Activated CD4-positive, alpha-beta T cell treated with anti-CD3 and anti-CD28 coated beads, Interleukin-2, amount 50 U/mL, for 4 hours (primary cell): ENCODE measurements at places on chromosomes 3 and 15.

DNA sequence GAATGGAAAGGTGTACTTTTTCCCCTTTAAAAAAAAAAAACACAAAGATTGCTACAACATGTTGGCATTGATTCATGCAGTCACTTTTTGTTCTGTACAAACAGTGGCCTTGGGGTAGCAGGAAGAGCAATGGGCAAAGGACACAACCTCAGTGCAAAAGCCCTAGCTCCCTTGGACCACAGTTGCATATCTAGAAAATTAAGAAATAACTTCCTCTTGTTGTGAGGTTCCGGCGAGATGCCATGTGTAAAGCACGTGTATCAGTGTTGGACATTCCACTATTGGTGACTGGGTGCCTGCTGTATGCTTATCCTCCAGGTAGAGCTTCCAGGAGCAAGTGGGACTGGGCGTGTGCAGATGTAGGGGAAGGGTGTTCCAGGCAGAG, 164.5 kb downstream of the THSD4 start:
- DNase-seq, result no peak

DNA sequence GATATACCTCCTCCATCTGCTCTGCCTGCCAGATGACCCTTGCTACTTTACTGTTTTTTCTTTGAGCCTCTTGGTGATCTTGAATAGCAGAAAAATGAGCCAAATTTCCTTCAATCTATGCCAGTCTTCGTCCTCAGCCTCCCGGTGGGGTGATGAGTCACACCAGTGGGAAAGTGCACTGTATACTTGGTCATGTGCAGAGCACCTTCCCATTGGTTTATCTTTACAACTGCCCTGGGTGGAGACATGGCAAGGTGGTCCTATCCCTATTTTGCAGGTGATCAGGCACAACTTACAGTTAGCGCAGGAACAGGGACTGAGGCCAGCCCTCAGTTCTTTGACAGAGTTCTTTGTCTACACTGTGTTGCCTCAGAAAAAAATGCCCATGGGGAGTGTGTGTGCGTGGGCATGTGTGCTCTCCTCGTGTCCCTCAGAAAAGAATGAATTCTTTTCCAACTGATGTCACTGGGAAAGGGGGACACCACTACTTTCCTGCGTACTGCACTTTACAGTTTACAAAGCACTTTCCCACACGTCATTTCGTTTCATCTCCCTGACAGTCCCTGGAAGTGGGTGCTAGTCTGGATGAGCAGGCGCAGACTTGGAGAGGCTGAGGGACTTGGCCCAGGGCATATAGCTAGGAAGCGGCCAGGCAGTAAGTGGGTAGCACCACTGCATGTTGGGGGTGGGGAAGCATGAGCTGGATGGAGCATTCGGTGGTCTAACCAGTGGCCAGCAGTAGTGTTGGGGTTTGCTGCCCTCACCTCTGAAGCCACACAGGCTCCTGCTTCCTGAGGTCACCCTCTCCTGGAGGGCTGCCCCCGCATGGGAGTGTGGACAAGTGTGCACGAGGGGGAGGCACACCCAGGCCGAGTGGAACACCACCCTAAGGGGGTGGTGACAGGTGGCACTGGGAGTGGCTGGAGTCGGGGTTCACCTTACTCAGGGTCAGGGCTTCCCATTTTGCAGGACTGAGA, 24.1 kb downstream of the SMAD3 start:
- DNase-seq, result no peak

- DNase-seq, result no peak
Measured at GRCh38 chr3:42092006-42092405, 849 bp downstream of the TRAK1 start.

DNA sequence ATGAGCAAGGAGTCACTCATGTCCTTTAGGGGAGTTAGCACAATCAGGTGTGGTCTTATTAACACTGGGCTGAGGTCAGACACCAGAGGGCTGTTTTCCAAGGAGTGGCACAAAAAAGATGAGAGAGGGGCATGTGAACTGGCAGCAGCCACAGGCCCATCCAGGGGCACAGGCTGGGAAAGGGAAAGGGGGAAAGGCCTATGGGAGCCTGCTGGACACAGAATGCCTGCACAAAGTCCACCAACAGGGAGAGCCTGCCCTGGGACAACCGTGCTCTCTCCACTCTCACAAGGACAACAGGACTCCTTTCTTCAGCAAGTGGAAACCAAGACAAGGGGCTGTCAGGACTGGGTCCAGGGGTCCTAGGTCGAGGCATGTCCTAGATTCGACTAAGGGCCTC, 109.6 kb downstream of the ADCY5 start:
- no peak for DNase-seq

- DNase-seq, result no peak
Measured at GRCh38 chr3:175304404-175304803, 445.3 kb downstream of the NAALADL2 start.

GRCh38 chr3:29775340-29775739, 494.5 kb downstream of the RBMS3 start:
- no peak for DNase-seq

DNA sequence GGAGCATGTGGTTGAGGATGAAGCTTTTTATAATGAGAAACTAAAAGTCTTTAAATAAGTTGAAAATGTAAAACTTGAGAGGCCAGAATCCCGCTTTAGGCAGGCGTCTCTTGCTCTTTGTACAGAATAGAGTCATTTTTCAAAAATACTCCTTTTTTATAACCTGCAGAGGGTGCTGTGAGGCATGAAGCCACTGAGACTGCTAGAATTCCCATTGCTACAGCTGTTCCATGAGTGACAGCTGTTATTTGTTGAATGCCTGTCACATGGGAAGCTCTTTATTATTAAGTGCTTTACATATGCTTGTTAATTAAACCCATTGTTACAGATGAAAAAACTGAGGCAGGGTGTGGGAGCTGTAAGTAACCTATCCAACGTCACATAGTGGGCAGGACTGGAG, 18.5 kb downstream of the MINAR1 start:
- DNase-seq, result no peak

DNA sequence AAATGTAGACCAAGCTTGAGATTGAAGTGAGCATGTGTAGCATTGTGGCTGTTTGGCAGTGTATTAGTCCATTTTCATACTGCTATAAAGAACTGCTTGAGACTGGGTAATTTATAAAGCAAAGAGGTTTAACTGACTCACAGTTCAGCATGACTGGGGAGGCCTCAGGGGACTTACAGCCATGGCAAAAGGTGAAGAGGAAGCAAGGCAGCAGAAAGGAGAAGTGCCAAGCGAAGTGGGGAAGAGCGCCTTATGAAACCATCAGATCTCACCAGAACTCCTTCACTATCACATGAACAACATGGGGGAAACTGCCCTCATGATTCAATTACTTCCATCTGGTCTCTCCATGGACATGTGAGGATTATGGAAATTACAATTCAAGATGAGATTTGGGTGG, 8.6 kb upstream of the CERS3 start:
- DNase-seq, result no peak

DNA sequence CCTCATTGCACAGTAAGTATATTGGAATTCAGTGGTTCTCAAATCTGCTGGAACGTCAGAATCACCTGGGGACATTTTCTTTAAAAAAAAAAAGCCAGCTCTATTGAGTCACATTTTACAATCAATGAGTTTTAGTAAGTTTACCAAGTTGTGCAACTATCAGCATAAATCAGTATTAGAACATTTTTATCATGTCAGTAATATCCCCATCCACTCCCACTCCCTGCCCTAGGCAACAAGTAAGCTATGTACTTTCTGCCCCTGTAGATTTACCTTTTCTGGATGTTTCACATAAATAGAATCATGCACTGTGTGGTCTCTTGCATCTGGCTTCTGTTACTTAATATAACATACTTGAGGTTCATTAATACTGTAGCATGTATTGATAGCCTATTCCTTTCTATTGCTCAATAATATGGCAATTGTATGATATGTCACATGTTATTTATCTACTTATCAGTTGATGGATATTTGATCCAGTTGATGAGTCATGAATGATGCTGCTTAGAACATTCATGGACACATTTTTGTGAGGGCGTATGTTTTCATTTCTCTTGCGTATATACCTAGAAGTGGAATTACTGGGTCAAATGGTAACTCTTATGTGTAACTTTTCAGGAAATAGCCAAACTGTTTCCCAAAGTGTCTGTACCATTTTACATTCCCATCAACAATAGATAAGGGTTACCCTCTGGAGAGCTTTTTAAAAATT, 180.5 kb downstream of the THSD4 start:
- no peak for DNase-seq

DNA sequence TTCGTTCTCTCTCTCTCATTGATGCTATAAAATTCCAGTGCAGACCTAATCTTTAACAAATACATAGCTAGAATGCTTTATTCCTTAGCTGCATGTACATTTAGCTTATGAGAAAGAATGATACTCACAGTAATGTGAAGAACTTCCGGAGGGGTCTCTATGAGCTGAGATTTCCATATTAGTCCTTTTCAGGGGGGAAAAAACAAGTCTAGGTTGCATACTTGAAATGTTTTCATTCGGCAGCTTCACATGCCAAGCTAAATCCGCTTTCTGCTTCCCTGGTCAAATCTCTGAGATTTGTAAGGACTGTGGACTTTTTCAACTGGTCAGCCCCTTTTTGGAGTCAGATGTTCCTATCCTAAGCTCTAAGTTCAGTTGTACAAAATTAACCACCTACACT, 111.5 kb upstream of the COL8A1 start:
- no peak for DNase-seq

DNA sequence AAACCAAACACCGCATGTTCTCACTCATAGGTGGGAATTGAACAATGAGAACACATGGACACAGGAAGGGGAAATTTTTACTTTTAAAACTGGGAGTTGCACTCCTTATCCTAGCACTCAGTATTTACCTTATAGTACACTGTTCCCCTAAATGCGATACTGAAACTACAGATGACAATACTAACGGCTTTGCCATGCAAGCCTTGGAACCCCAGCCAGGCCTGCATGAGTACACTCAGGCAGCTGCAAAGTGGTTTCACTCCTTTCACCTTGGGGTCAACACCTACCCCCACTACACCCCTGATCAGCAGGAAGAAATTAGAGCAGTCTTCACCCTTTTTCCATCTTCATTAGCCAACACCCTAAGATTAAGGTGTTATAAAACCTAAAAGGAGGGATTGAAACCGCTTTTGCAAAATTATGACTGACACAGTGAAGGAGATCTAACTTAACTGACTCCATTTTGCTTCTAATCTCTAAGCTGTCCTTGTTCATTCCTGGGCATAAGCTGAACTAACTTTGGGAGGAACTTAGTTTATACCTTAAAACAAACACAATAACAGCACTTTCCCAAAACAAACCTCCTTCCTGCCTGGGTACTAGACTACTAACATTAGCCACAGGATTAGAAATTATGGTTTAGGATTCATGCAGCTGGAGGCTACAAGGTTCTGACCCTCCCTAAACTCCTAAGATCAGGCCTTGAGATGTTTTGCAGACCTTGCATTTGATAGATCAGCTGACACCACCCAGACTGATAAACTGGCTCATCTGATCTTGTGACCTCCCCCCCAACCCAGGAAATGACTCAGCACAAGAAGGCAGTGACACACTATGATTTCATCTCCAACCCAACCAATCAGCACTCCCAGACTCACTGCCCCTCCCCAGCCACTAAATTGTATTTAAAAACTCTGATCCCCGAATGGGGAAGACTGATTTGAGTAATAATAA, 452.1 kb upstream of the PPP2R3A start:
- no peak for DNase-seq

DNA sequence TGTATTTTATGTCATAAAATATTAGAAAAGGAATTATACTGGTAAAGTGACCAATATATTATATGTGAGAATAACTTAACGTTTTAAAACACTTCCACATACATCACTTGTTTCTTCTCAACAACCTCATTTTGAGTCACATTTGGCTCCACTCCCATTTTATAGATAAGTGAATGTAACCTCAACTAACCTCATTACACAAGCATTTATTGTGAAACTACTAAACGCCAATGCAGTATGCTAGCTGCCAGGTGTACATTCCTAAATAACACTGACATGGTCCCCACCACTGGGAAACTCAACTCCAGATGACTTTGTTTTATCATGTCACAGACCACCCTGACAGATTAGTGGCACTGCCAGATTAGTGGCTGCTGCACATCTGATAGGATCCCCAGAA, 249.7 kb upstream of the CNTN4 start:
- DNase-seq, result no peak

DNA sequence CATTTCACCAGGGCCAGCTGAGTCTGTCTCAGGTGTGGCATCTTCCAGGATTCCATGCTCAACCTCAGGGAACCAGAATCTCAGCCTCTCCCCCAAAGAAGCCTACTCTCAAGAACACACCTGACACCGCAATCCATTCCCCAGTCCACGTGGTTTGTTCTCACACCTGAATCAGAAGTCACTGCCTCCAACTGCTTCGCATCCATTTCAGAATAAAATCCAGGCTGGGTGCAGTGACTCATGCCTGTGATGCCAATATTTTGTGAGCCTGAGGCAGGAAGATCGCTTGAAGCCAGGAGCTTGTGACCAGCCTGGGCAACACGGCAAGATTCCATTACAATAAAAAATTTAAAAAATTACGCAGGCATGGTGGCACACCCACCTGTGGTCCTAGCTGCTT, 212.2 kb downstream of the FOXP1 start:
- DNase-seq, result no peak

DNA sequence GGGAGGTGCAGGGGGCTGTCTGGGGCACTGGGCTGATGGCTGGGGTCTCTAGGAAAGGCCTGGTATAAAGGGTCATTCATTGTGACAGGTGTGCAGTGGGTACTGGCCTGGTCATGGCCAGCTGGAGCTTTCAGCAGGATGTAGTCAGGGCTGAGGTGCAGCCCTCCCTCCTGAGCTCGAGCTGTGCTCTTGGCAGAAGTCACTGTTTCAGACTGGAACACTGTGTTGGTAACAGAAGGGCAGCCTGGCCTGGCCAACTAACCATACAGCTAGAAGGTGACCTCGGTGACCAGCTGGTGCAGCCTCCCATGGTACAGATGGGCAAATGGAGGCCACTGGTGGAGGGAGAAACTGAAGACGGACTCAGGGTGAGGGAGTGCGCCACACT, 34.4 kb upstream of the LCTL start:
- DNase-seq, result no peak

GRCh38 chr3:129576514-129577352, 29.7 kb downstream of the PLXND1 start:
- DNase-seq, result peak; percentile 10

DNA sequence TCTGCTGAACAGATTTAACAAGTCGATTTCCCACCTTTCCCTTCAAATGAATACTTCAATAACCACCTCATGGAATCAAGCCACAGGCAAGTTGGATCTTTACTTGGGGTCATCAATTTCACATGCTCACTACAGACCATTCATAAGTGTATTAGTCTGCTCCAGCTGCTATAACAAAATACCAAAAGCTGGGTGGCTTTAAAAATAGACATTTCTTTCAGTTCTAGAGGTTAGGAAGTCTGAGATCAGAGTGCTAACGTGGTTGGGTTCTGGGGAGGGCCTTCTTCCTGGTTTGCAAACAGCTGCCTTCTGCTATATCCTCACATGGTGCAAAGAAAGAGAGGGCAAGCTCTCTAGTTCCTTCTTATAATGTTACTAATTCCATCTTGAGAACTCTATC, 5.1 kb downstream of the GPR176 start:
- DNase-seq, result no peak

- no peak for DNase-seq
Measured at GRCh38 chr3:9172851-9173321, 76.6 kb downstream of the SRGAP3 start.
